ENCODE measurements at places on chromosomes 1 and 21.
A peak's percentile ranks its signal among the peaks of the same experiment; 100 is the strongest.

DNA sequence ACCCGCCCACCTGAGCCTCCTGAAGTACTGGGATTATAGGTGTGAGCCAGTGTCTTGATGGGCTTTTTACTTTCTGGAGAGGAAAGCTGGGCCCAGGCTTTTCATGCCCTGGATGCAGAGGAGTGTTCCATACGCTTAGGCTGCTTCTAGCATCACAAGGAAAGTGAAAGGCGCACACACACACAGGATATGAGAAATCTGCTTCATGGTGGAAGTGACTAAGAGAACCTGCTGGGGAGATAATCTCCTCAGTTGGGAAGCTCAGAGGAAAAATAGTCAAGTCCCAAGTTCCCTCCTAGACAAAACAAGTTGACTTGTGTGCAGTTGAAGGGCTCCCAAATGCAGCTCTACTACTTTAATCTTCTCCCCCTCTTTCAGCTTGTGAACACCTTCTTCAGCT lies 2.2 kb downstream of the NUDC start:
- DNase-seq, result no peak

GRCh38 chr1:40769815-40770214 lies 13.8 kb upstream of the KCNQ4 start:
- no peak for DNase-seq

- no peak for DNase-seq
These were observed 343.1 kb upstream of the DUSP10 start for GRCh38 chr1:222084996-222085395.

DNA sequence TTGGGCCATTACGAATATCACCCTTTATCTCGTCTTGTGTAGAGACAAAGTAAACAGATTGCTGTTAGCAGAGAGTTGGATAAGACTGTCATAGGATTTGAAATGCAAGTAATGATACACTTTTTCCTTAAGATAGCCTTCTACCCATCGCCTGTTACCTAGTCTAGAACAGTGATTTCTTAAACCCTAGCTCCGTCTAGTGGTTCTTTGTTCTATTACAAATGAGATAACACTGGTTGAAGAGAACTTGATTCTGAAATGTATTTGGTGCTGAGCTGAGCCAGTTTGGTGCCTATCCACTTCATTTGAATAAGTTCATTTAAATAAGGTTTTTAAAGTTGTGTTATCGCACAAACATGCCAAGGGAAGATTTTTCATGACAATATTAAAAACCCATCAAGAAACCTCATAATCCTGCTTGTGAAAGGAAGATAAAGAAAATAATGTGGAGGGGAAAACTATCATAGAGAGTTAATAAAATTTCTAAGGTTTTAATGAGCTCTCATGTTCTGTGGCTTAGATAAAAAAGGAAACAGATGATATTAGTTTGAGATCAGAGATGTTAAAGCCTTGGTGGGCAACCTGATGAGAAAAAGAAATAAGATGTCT lies 1.5 kb upstream of the KCNH1 start:
- no peak for DNase-seq

DNA sequence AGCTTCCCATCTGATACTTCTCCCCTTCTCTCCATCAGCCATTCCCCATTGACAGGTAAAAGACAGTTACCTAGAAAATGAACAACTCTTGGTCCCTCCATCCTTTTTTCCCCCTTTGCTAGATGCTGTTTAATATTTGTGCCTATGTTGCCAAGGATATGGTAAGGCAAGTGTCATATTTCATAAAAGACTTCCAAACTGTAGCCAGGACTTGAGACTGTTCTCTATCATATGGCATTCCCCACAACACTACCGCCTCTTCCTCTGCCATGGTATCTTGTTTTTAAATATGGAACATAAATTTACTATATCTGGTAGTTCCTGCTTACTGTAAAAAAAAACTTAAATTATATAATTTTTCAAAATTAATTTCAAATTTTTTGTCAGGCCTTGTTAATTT lies 97.2 kb downstream of the PHTF1 start:
- DNase-seq, result no peak

DNA sequence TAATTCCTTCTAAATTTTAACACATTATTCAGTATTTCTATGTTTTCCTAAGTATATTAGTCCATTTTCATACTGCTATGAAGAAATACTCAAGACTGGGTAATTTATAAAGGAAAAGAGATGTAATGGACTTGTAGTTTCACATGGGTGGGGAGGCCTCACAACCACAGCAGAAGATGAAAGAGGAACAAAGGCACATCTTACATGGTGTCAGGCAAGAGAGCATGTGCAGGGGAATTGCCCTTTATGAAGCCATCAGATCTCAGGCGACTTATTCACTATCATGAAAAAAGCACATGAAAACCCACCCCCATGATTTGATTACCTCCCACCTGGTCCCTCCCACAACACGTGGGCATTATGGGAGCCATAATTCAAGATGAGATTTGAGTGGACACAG lies 15.6 kb downstream of the GBP5 start:
- DNase-seq, result no peak

DNA sequence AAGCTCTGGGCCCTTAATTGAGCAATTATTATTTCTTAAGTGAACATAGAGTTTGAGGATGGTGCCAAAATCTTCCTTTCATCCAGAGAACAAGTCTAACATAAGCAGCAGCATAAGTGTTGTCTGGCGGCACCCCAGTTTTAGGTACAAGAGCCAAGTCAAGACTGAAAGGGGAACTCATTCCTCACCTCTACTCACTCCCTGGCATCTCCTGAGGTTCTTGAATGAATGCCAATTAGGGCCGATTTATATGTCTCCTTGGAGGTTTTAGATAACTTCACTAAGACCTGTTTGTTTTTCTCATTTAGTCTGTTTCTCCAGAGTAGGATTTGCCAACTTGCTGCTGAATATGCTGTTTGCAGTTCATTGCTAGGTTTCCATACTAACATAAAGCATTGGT lies 42.6 kb upstream of the ADGRL2 start:
- no peak for DNase-seq

DNA sequence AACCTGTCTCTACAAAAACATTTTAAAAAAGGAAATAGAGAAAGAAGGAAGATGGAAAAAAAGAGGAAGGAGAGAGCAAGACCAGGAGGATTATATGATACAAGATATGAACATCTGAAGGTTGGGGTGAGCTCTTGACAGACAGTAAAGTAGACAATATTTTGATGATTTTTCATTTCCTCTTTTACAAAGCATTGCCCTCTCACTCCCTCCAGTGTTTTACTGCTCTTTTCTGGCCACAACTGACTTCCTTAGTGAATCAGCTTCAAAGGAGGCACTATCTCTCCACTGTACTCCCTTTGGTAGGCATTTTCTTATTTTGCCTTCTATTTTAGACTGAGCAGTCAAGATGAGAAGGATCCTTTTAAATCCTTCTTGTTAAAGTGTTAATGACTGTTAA lies 296.7 kb downstream of the KCTD3 start:
- no peak for DNase-seq

DNA sequence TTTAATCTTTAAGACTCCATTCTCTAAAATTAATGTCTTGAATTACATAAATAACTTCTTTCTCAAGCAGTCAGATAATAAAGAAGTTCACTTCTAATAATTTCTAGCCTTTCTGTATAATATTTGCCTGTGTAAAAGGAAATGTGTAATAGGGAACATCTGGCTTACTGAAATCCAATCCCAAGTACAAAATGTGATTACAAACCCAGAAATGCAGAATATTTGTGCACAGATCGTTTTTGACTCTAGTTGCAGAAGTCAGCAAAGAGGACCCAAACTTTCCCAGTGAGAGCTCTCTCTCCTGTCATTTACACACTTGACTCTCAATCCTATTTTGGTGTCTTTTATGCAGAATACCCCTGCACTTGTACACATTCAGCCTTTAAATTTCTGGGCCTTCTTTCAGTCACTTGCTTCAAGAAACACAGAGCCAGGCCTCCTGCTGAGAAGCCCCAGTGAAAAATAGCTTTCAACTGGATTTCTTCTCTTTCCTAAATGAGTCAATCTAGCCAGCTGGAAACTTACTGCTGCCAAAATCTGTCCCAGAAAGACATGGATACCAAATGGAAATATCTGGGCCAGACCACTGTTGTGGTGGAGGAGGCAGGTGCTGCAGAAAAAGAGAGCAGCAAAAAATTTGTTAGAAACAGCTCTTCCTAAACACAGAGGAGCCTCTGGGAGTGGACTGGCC lies 68.5 kb upstream of the ADAM30 start:
- DNase-seq, result no peak

DNA sequence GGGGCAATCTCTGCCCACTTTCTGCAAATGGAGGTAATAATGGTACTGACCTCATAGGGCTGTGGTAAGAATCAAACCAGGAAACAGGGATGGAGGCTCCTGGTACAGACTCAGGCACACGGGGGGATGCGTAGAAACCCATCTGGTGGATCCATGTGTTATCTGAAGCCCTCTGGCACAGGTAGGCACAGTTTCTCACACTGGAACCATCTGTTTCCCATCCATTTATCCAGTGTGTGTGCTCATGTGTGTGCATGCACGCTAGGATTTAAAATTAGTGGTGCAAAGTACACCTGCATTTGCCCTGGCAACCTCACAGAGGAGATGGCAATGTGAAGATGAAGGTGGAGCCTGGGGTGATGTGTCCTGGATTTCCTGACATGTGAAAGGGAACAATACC lies 103.3 kb downstream of the RAVER2 start:
- no peak for DNase-seq

DNA sequence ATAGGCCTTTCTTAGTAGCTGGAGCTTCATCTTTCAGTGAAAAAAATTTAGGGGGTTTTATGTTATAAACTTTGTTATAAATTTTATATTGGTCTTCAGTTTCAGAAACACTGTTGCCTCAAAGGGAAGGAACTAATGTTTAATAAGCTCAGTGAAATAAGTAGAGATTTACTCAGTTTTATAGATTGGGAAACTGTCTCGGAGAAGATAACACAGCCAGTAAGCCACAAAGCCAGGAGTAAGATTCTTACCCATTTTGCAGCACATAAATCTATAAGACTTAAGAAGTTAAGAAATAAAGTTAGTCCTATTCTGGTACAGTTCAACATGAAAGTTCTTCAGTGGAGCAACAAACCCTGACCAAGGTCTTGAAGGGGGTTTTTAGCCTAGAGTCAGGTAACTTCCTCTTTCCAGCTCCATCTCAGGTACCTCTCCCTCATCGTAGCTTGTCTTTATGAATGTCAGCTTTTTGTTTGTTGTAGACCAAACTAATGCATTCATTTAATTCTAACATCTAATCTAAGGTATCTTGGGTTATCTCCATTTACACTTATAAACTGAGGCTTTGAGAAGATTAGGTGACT lies 3.3 kb downstream of the KPNA6 start:
- DNase-seq, result no peak

DNA sequence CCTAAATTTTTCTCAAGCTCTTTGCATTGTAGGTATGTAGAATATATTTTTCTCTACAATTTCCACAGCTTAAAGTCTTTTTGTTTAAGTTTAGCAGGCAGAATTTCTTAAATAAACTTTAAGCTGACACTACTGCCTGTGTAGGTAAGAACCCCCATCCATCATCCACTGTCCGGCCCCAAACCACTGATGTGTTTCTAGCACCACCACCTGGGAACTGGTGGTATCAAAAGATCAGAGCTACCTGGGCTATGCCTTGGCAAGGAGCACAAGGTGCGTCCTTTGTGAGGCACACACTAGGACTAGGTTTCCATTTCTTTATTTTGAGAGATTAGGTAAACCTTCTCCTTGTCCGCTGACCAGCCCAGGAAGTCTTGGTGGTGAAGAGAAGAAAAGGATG lies 10.5 kb upstream of the LELP1 start:
- no peak for DNase-seq

DNA sequence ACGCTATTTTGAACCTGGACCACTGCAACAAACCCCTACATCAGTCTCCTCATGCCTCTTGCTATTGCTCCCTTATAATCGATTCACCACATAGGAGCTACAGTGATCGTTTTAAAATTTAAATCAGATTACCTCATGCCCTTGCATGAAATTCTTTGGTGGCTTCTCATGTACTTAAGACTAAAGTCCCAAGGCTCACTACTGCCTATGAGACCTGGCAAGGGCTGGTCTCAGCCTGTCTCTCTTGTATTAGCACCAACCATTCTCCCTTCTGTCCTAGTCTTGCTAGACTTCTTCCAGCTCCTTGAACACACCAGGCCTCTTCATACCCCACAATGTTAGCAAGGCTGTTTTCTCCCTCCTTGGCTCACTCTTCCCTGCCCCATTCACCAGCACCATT lies 6.5 kb upstream of the GNPAT start:
- no peak for DNase-seq

GRCh38 chr1:223471566-223471965 lies 78.4 kb downstream of the CCDC185 start:
- DNase-seq, result no peak

DNA sequence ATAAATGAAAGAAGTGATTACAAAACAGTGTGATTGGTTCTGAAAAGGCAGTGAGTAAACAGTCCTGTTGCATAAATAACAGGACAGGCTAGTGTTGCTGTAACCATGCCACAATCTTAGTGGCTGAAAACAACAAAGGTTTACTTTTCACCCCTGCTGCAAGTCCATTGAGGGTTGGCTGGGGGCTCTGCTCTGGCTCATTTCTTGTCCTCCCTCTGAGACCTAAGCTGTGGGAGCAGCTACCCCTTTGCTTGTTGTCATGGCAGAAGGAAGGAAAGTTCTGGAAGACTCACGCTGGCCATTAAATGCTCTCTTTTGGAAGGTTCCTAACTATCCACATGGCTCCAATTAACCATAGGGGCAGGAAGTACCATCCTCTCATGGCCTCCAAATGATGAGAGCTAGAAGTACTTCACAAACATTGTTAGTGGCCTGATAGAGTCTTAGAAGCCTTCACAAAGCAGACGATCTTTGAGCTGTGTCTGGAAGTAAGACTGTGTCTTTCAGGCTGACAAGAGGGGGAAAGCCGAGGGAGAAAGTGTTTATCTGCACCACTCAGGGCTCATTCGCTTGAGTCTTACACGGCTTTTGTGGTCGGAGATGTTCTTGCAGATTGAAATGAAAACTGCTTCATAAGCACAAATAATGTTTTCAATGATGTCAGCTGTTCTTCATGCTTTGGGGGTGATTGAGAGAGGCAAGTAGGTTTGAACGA lies 11.9 kb downstream of the RCSD1 start:
- DNase-seq, result peak; percentile 55

- DNase-seq, result no peak
These were observed 34.1 kb upstream of the LHX4 start for GRCh38 chr1:180195916-180196315.

- no peak for DNase-seq
These were observed 489.4 kb downstream of the PCP4 start for GRCh38 chr21:40356644-40357043.

DNA sequence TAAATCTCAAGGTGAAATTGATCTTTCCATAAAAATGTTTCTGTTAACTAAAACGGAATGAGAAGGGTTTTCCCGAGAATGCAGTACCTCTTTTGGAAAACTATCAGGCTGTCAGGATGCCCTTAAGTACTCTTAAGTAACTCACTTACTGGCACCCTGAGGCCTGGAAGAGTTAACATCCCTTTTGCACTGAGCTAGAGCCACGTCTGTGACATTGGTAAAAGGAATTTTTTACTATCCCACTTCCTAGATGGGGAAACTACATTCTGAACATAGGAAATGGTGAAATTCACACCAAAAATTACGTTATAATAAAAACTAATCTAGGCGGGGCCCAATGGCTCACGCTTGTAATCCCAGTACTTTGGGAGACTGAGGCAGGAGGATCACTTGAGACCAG lies 39.7 kb upstream of the MAP10 start:
- no peak for DNase-seq
